ENCODE measurements at places on chromosomes 12 and 14.

DNA sequence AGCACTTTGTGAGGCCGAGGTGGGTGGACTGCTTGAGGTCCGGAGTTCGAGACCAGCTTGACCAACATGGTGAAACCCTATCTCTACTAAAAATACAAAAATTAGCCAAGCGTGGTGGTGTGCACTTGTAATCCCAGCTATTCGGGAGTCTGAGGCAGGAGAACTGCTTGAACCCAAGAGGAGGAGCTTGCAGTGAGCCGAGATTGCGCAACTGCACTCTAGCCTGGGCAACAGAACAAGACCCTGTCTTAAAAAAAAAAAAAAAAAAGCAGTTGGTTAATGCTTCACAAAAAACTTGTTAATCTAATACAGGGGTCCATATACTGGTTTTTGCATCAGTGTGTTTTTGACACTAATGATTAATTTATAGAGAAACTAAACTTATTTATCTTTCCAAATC is 18.5 kb upstream of the SLC7A8 start:
- DNase-seq, result no peak

- DNase-seq, result no peak
These were observed 43.9 kb upstream of the SYCP3 start for GRCh38 chr12:101783150-101783549.

DNA sequence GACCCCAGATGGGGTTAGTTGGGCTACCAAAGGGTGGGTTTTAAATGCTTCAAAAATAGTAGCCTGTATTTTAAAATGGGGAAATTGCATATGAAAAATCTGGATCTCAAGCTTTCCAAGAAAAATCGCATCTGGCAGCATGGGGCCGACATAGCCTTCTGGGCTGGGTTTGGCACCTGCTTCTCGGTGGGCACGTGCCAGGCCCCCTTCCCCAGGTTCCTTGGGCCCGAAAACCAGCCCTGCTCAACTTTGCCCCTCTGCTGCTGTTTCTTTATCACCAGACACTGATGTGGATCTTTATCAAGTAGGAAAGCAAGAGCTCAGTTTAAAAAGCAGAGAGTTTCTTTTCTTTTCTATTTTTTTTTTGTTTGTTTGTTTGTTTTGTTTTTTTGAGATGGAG is 95.1 kb downstream of the DICER1 start:
- DNase-seq, result no peak

- DNase-seq, result no peak
These were observed 77.9 kb downstream of the TMEM30B start for GRCh38 chr14:61203081-61203753.

DNA sequence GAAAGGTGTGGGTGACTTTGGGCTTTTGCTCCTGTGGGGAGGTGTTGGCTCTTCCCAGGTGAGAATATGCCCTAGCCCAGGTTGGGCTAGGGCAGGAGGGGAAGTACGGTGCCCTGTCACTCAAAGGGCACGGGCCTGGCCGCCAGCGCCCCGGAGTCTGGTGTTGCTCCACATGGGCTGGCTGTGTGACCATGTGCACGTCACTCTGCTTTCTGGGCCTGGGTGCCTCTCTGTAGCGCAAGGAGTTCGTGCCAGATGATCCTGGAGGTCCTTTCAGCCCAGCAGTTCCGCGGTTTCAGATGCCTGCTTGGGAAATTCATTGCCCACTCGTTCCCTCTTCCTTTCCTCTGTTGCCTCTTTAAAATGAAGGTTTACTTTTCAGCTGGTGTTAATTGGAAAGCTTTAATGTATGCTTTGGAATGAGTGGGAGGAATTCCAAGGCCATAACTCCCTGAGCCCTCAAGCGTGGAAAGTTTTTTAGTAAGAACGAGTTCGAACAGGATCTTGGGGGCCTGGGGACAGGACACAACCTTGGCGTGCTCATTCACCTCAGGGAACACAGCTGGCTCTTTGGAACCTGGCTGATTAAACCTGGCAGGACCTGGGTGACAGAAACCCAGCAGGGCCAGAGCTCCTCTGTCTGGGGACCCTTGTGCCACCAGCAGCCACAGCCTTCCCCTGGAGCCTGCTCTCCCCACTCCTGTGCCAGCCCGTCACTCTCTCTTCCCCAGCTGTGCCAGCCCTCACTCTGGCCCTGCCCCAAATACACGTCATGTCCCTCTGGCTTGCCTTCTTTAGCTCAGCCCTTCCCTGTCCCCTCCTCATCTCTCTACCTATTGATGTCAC is 42.8 kb downstream of the TSPAN9 start:
- DNase-seq, result no peak

GRCh38 chr12:121448771-121449315 is 48.9 kb downstream of the RNF34 start:
- no peak for DNase-seq

DNA sequence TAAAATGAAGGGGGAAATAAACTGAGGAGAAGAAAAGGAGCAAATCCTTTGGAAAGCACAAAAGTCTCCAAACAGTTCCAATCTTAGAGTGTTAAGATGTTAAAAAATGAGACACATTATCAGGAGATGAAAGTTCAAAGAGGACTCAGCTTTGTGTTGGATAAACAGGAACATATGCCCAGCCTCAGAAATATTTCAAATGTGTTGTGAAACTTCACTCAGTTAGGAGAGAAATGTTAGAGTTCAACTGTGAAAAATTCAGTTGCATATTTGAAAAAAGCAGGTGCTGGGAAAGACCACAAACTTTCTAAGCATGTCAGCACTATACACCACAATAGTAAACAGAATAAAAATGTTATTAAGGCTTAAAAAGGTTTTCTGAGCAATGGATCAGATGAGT is 136.8 kb upstream of the PRKD1 start:
- no peak for DNase-seq

- DNase-seq, result no peak
These were observed 80.0 kb upstream of the PRICKLE1 start for GRCh38 chr12:42669553-42669952.

DNA sequence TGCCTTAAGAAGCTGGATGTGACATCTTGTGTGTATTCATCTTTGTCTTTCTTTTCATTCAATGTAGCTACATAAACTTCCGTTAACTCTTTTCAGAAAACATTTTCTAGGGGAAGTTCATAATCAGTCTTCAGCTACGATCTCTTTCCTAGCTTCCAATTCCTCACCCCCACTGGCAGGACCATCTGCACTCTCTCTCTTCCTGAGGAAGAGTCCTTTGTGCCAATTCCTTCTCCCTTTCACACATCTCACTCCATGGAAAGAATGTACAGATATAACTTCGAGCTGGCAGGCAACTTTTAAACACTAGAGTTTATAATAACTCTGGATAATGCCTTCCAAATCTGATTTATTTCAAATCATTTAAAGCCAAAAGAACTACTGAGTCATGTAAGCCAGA is 495.7 kb downstream of the GALC start:
- no peak for DNase-seq
